ENCODE measurements at places on chromosomes 1 and 21.

GRCh38 chr1:223125766-223126165 lies 17.3 kb downstream of the TLR5 start:
- DNase-seq, result no peak

DNA sequence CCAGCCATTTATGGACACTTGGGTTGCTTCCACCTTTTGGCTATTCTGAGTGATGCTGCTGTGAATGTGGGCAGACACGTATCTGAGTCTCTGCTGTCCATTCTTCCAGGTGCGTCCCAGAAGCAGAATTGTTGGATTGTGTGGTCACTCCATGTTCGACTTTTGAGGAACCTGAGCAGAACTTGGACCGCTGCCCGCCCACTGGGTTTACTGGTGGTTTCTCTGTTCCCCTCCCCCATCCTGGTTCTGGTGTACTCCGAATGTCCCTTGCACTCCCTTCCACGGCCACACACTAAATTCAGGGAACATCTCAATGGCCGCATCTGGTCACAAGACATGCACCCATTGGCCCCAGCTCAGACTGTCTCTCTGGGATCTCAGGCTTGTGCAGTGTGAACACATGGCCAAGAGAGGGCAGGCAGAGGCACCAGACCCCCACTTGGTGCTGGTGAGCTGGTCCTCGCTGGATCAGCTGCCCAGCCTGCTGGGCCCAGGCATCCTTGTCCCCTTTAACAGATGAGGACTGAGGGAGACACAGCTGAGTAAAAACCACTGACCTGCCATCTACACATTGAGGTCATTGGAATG lies 565.1 kb downstream of the NPHP4 start:
- DNase-seq, result no peak

DNA sequence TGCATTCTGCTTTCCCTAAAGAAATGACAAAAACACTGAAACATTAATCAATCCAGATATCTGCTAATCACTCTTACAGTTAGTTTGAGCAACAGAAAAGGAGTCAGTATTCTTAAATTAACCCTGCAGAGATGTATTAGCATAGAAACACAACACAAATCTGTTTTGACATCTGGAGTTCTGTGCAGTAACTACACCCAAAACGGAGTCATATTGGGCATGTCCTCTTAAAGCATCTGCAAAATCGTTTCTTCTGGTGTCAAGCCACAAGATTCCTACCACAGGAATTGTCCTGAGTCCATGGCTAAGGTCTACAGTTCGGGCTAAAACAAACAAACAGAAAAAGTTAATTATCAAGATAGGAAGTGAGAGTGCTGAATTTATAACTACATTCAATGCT lies 332.1 kb upstream of the PKN2 start:
- DNase-seq, result no peak

DNA sequence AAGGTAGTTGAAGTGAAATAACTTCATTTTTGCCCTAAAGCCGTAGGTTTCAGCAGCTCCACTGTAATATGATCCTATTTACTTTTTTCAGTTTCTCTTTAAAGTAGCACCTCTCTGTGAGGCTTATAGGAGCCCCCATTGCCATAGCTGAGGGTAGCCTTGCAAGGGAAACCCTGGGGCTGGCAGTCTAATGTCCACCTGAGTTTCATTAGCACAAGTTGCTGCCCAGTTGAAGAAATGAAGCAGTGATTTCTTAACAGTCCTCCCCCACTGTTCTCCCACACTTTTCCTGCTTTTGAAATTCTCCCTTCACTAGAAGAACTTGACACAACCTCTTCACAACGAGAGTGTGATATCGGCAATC lies 1.5 kb downstream of the HMCN1 start:
- DNase-seq, result no peak

GRCh38 chr1:118485757-118486156 lies 300.7 kb upstream of the SPAG17 start:
- DNase-seq, result no peak

GRCh38 chr1:32647308-32648134 lies 2.8 kb downstream of the ZBTB8OS start:
- DNase-seq, result no peak

- no peak for DNase-seq
These were observed 330.6 kb downstream of the DUSP10 start for GRCh38 chr1:221411283-221411682.

DNA sequence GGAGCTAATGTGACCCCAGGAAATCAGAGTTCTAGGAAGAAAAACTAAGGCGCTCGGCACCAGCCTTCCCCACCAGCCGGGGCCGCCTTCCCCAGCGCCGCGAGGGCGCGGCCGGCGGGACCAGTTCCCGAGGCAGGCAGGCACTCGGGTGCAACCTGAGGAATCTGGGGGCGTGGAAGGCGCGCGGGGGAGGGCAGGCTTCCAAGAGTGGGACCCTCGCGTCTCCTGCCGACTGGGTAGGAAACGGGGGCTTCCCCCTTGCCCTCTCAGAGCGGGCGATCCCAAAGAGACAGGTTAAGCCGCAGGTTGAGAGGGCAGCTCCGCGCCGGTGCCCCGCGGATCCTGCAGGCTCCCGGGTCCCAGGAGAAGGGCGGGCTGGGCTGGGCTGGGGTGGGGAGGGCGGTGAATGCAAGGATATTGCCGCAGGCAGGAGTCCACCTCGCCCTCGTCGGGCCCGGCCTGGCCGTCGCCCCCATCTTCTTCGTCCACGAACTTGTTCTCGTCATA lies 431 bp downstream of the ARPC5 start:
- DNase-seq, result peak; percentile 16

DNA sequence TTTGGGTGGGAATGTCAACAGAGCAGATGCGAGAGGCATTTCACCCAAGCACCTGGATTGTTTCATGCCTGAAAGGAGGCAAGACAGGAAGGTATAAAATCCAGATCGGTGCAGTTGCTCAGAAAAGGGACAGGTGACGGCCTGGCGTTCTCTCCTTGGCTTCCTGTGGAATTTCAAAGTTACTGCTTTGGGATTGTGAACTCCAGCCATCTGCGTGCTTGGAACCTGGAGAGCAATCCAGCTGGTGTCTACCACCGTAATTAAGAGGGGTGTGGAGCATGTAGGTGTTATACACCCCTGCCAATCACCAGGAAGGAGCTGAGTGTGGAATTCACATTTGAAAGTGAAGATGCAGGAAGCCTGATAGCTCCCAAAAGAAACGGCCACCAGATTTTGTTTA lies 286.1 kb downstream of the KIF26B start:
- DNase-seq, result no peak

GRCh38 chr1:200659269-200659668 lies 10.4 kb downstream of the DDX59 start:
- no peak for DNase-seq

DNA sequence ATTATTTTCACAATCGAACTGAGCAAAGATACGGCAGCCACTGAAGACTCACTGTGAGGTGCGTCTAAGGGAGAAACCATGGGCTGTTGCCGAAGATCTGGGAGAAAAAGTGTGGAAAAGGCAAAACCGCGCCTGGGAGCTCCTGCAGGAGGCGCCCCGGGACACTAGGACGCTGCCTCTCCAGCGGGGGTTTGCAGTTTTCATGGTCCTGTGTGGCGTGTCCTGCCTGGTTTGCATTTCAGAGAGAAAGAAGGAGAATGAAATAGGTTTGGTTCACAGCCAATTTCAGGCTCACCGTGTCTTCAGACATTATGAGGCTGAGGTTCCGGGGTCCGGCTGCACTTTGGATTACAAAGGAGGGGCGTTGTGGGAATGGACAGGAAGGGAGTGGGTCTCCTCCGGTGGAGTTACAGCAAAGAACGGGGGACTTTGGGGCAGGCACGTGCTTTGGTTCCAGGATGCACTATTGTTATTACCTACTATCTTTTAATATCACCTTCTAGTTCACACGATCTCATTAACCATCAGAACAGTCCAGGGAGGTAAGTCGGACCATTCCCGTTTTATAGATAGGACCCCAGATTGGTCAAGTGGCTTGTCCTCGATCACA lies 179.8 kb downstream of the DYRK1A start:
- DNase-seq, result no peak

DNA sequence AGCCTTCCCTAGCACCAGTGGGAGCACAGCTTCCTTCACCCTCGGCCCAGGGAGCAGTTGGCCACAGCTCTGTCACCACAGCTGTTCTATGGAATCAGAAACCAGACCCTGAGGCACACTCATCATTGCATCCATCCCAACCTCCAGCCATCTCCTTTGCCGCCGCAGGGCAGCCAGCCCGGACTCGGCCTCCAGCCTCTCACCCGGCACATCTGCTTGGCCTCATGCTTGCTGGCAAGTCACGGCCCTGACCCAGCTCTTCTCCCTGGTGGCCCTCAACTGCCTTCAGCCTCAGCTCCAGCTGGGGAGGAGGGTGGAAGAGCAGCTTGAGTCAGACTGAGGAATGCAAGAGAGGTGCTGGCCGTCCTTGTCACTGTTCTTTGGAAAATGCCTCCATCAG lies 59.8 kb downstream of the TOR1AIP2 start:
- no peak for DNase-seq

GRCh38 chr21:38363693-38364092 lies 106.9 kb downstream of the KCNJ15 start:
- DNase-seq, result no peak

DNA sequence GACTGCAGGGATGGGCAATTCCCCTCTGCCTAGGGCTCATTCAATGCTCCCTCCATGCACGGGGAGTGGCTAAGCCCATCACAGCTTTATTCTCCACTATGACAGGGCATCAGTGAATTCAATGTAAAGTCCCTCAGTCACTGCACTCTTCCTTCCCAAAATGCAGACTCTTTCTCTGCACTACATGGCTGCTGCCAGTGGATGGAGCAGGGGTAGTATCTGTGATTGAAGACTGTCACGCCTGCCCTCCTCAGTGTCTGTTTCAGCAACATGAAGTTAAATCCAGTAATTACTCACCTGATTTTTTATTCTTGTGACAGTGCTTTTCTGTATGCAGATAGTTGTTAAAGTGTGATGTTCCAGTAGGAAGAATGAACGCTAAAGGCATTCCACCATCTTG lies 1323.2 kb downstream of the AMY1C start:
- DNase-seq, result no peak

GRCh38 chr1:38025233-38025632 lies 12.7 kb downstream of the UTP11 start:
- no peak for DNase-seq

DNA sequence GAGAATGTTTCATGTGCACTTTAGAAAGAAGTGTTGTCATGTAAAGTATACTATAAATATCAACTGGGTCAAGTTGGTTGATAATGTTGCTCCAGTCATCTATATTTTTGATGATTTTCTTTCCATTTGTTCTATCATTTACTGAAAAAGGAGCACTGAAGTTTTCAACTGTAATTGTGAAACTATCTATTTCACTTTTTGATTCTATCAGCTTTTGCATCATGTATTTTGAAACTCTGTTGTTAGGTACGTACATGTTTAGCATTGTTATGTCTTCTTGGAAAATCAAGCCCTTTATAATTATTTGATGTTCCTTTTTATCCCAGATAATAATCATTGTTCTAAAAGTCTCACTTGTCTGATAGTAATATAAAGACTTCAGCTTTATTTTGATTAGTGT lies 14.4 kb upstream of the HIVEP3 start:
- no peak for DNase-seq

DNA sequence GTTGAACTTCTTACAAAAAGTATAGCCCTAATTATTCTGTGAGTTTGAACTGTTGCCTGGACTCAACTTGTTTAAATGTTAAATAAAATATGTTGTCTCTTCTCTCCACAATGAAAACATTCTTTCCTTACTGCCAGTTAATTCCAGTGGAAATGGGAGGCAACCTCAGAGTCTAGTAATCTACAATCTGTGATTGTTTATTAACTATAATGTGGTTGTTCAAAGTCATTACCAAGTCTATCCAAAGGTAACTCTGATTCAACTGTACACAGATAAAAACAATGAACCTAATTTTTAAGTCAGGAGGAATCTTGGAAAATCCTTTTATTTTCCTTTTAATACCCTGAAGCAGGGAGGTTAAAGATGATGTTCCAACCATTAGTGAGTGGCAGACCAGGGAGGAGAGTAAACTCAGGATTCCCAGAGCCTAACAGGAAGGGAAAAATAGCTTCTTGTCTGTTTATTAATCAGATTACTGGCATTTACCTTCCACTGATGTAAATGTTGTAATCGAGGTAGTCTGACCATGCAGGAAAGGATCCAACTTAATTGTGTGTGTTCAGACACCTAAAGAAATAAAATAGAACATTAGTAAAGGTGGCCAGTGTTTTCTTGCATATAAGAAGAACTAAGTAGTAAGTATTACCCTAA lies 57.1 kb upstream of the TBX15 start:
- no peak for DNase-seq

GRCh38 chr1:167924543-167925231 lies 10.8 kb upstream of the ADCY10 start:
- no peak for DNase-seq

DNA sequence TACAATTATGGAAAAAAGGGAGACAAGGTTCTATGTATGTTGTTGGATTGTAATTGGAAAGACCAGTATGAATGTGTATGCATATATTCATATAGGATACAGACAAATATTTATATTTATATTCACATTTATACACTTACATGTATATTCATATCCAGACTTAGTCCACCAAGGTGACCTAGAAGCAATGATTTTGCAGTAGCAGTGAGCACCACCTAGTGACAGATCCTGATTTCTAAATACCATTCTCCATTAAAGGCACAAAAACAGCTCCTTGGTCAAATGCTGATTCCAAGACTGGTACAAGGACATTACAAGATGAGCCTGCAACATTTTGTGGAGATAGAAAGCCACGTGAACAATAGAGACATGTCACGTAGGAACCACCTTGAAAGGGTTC lies 153.4 kb downstream of the SDCCAG8 start:
- no peak for DNase-seq

- no peak for DNase-seq
These were observed 178.8 kb downstream of the NRIP1 start for GRCh38 chr21:14886001-14886400.

- DNase-seq, result no peak
These were observed 30.7 kb downstream of the BACH1 start for GRCh38 chr21:29329406-29329805.

DNA sequence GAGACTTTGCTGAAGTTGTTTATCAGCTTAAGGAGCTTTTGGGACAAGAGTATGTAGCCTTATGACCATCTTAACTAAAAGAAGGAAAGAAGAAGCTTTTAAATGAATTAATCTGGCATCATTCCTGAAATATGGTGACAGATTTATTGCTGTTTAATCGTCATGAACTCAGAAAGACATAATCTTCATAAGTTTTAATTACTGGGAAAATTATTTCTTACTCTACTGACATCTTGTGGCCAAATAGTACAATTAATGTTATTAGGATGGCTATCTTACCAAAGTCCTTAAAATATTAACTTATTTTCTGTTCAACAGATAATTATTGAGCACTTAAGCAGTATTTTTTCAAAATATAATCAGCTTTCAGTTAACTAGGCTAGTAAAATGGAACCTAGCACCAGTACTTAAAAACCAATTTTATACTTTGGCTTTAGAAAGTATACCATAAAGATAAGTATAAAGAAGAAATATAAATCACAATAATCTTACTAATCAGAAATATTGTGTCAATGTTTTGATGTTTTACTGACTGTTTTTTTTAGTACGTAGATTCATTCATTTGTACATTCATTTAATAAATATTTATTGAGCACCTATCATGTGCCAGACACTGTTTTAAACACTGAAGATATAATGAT lies 34.7 kb upstream of the GPR25 start:
- no peak for DNase-seq
